ENCODE measurements at places on chromosomes 12 and 14.

DNA sequence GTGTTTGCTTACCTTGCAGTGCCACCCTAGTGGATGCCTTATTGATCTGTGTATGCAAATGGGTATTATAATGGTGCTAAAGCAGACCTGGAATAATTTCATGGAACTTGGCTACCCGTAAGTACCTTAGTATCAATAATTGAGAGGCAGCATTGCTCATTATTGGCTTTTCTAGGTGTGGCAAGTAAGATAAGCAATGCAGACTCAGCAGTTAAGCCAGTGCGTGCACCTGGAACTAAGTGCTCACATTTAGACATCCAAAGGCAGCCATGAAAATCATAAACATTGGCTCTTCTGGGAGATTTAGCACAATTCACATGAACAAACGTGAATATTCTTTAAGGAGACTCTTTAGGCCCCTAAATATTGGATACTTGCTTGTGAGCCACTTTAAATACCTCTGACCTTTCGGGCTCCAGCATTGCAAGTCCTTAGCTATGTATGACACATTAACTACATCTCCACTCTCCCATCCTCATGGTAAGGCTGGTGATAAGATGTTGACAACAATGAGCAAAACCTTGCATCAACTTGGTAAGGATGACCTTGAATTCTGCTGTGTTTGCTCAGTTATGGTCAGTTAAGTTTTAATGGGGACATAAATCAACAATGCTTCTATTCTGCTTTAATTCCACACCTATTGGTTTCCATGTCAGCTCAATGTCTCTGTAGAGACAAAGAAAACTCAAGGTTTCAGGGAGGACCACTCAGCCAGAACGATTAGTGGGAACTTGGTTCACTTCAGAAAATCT, 112.0 kb downstream of the SLC5A8 start:
- DNase-seq: no peak

DNA sequence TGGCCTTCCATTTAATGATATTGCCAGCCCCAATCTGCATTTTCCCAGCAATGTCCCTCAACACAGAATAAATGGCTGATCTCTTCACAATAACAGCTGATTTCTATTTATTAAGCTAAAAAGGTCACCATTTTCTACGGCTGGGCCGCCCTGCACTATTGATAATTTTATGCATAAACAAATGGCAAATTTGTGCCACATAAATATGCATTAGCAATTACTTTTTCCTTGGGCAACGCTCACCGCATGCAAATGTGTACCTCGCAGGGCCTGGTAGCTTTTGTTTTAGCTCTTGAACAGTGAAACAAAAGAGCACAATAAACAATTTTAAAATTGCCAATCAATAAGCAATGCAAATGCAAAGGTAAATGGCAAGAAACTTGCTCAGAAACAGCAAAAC, 331.9 kb upstream of the SOX5 start:
- DNase-seq: no peak

DNA sequence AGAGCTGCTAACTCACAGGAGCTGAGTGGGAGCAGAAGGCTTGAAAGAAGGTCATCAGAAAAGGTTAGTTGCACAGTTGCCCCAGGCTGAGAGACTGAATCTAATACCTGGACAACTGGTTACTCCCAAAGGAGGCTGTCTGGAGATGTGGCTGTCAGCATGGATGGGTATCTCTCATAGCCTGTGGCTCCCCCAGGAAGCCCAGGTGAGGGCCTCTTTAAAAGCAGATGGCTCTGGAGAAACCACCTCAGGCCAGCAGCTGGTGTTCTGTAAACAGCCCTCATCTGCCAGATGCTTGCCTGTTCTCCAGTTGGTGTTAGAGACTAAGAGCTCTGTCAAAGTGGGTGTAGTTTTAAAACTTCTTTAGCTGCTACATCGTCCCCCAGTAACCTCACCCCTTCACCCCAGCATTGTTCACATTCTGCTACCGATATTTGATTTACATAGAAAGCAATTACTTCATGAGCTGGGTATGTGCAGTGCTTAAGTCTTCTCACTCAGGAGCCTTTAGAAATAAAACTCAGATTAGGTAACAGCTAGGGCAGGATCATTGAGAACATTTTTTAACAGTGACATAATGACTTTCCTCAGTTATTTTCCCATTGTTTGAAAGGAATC, 25.8 kb downstream of the DACT1 start:
- DNase-seq: no peak

DNA sequence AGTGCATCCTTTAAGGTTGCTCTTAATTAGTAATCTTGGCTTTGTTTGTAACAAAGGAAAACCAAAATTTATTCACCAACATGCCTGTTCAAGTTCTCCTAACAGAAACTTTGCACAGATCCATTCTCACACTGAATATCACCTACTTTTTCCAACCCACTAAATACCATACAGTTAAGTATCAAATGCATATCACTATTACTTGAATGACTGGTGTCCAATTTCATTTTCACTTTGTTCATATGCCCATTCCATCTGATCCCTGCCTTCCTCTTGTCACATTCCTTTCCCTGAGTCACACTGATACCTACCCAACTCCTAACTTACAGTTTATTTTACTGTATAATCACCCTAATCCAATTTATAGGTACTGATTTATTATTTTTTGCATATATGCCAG, 286.4 kb downstream of the NELL2 start:
- DNase-seq: no peak

- DNase-seq: no peak
These were observed 103.2 kb downstream of the TBX5 start for GRCh38 chr12:114302606-114303315.

- DNase-seq: no peak
These were observed 397.7 kb upstream of the DDHD1 start for GRCh38 chr14:53550776-53551175.

- DNase-seq: no peak
These were observed 16.0 kb upstream of the PLEKHH1 start for GRCh38 chr14:67517083-67517482.

DNA sequence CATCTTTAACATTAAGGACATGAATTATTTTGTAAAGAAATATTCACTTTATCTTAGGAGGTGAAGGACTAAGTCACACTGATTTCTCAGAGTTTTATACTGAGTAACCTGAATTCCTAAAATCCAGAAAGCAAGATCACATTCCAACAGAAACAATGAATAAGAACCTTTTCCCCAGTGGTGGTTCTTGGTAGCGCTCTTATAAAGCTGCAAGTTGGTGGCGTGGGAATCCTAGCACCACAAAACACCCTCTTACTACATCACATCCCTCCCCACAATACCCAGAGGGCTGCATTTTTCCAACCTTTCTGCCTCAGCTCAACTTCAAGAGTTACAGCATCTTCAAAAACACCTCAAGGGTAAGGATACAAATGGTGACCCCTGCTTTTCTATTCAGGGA, 44.0 kb upstream of the SMUG1 start:
- no peak for DNase-seq

DNA sequence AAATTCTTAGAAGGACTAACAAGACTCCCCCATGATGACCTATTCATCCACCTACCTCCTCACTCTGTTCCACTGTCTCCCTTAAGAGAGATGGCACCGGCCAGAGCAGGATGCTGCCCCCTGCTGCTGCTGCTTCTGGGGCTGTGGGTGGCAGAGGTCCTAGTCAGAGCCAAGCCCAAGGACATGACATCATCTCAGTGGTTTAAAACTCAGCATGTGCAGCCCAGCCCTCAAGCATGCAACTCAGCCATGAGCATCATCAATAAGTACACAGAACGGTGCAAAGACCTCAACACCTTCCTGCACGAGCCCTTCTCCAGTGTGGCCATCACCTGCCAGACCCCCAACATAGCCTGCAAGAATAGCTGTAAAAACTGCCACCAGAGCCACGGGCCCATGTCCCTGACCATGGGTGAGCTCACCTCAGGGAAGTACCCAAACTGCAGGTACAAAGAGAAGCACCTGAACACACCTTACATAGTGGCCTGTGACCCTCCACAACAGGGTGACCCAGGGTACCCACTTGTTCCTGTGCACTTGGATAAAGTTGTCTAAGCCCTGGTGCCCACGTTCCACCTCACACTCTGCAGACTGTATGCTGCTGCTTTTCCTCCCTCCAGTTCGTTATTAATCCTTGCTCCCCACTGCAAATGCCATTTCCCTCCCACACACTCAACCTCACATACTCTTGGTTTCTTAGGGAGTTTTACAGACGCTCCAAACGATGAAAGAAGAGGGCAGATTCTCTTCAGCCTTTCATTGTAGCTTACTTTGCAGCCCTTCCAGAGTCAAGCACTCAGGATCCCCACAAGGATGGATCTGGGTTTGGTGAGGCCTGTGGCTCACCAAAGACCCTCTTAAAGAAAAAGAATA, at the start of gene RNASE8:
Gene RNASE8, plus strand, starts transcription at position 20 of the 873 bp plus-strand sequence. Its CDS starts 71 bp downstream, at position 91.
- no peak for DNase-seq

DNA sequence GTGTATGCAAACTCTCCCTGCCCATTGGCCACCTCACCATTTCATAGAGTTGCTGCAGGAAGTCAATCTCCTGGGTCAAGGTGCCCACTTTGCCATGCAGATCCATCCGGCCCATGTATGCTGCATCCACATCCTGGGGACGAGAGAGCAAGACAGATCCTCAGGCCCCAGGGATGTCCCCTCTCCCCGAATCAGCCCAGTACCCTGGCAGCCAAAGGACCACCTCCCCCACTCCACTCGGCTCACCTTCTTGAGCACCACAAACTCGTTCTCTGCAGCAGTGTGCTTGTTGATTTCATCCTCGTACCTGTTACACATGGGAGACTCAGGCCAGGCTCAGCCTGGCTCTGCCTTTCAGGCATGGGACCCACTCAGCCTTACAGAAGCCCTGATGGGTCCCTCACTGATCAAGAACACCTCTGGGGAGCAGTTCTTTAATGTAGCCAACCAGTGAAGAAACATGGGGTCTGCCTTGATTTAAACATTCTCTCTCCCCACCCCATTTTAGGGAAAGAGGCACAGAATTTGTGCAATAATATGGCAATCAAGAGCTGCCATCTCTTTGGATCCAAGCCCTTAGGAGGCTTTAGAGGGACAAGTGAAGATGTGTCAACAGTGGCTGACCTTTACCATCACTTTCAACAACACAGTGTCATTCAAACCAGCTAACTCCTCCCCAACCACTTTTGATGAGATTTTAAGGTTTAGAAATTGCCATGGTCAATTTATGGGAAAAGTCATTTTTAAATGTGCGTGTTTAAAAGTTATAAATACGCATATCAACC, 3.9 kb downstream of the KRT79 start:
- no peak for DNase-seq

GRCh38 chr12:109541413-109541726, 31.9 kb downstream of the MMAB start:
- no peak for DNase-seq

- no peak for DNase-seq
These were observed 32.1 kb upstream of the TXNRD1 start for GRCh38 chr12:104183443-104183842.

DNA sequence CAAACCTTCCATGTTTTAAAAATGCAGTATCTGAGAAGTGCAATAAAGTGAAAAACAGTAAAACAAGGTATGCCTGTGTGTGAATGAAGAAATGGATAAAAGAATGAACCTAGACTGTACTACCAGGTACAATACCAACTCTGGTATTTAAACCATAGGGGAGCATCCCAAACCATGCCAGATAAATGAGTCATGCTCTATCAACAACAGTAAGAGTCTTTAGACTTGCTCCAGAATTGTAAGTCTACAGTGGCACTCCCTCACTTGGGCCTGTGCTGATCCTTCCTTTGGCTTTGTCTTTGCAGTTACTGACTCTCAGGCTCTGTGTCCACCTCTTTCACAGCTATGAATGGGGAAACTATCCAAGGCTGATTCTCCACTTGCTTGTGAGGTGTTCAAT, 38.1 kb downstream of the BBS10 start:
- DNase-seq: no peak

DNA sequence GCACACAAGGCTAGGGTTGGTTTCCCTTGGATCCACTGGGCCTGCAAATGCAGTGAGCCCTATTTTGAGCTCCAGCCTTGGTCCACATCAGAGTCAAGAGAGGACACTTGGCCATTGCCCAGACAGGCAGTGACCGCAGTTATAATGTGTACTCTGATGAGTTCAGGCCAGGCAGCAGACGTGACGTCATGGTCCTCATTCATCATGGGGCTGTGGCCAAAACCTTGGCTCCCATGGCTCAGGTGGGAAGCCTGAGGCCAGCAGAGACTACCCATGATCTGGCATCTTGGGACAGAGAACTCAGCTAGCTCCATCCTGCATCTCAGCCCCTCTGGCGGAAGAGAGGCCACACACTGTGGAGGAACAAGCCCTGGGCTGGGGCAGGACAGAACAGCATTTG, 16.4 kb downstream of the TMEM63C start:
- DNase-seq: no peak

- no peak for DNase-seq
These were observed 245.0 kb downstream of the NUBPL start for GRCh38 chr14:31806249-31806648.

GRCh38 chr14:30223385-30223785, 295.7 kb upstream of the PRKD1 start:
- no peak for DNase-seq

DNA sequence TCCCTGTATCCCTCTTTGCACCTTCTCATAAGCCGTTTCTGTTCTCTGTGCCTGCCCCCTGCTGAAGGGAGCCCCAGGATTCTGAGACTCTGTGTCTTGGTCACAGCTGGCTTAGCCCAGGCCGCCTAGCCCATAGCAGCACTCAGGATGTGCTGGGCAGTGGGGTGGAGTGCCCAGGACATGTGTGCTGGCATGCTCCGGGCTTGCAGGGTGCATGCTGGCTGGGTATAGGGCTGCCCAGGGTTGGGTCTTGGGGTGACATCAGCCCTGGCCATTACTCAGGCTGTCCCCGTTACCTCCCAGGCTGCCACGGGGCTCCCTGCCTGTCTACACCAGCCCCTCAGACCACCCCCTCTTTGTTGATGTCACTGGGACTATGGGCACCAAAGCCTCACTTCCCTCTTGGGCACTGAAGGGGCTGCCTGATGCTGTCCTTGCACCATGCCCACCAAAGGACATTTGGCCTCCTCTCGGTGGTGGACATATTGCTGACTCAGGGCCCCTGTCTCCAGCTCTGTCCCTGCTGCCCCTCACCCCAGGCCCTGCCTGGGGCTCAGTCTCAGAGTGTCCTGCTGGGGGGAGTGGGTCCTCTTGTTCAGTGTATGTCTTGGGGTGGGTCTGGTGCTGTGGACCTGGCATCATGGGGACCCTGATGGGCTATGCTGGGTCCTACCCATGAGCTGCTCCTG, 2.4 kb downstream of the CEP170B start:
- DNase-seq: no peak

GRCh38 chr12:50060120-50060468, 2.7 kb downstream of the ASIC1 start:
- DNase-seq: no peak

DNA sequence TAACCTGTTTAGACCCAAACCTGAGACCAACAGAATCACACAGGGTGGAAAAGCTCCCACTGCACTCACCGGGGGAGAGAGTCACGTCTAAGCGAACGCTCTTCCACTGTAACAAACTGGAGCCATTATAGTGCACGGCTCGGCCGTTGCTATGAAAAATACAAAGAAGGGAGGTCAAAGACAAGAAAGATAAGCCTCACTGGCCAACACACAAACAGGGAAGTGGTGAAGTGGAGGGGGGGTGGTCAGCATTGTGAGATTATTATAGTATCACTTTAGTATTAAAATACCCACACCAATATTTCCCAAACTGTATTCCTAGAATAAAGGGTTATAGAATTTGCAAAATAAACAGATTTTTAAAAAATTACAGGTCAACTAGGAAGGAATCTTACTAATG, 90.9 kb downstream of the TRAFD1 start:
- DNase-seq: no peak

Data from brain pericyte (primary cell).